T-cell (primary cell): ENCODE measurements at places on chromosomes 3 and 15. TPM values are rescaled to one million over a fixed set of nuclear protein-coding genes. Genes with fewer than 3 reads are reported as not detected.

DNA sequence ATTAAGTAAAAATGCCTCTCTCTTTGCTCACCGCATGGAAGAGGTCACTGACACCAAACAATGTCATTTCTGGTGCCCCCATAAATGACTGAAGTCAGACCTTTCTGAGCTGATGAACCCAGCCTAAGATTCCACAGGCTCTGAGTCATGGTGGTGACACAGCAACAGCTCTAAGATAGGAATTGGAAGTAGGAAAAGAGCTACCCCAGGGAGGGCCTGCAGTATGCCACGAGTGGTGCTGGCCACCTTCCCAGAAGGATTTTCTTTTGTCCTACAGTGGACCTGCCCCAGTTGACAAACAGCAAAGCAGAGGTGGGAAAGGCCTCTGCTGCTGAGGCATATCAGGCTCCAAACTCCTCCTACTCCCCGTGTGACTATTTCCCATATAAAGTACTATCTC is 208.1 kb downstream of the MINAR1 start:
- DNase-seq, result no peak

Gene PROK2
- total RNA-seq, result 0.42 TPM

DNA sequence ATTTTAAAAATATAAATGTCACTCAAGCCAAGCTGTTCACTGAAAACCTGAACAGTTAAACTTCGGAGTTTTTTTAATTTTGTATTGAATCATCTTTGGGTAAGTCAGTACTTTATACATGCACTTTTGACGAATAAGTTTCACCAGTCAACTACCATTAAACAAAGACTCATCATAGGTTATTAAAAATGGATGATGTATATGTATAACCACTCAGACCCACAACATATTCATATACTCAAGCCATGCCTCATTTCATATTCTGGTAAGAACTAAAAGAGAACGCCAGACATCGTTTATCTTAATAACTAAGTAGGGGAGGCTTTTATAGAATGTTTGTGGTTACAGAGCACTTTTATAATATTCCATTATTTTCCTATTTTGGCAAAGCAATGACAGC is 18.3 kb downstream of the MSL2 start:
- DNase-seq, result no peak

Gene ELL3
- total RNA-seq, result 6.5 TPM

Gene ASB14
- total RNA-seq, result not detected

Gene PARP15
- total RNA-seq, result 74.9 TPM

Gene STRC
- total RNA-seq, result 3.8 TPM

DNA sequence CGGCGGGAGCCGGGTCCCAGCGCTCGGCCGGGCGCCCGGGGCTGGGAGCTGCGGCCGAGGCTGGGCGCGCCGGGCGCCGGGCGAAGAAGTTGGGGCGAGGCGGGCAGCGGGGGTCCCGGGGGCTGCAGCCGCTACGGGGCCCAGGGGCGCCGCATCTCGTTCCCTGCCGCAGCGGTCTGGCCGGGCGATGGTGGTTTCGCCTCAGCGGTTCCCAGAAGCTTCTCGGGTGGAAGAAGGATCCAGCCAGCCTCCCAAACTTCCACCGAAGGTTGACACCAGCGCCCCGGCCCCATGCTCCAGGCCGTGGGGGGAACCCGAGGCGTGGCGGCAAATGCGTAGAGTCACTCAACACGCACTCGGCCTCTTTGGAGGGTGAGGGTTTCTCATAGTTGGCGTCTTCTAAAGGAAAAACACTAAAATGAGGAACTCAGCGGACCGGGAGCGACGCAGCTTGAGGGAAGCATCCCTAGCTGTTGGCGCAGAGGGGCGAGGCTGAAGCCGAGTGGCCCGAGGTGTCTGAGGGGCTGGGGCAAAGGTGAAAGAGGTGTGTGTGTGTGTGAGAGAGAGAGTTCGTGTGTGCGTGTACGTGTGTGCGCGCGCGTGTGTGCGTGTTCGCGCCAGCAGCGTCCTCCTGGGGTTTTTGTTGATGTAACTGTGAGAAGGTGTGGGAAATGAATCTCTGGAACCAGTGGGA is 940 bp downstream of the BOC start:
- no peak for DNase-seq

DNA sequence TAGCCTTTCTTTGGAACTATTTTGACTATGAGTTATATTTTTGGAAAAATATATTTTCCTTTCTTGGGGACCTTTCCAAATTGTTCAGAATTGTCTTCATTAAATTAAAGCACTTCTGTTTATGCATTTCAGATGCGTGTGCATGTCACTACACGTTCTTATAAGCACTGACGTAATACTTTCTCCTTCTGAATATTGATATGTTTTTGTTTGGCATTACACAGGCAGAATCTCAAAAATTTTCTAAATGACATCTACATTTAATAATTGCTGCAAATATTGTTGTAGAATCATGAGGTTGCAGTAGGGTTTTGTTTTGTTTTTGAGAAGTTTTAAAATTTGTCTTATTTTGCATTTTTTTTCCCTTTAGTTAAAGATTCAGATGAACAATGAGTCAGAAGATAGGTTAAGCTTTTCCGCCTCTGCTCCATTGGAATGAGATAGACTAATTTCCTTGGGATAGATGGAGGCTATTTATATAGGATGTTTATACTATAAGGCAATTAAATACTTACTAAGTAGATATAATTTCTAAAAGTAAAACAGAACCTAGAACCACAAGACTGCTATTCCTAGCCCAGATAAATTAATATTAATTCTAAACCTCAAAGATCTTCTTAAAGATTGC is 110.8 kb downstream of the MBNL1 start:
- DNase-seq, result no peak

Gene STRIT1
- not detected for total RNA-seq
